ENCODE measurements at places on chromosomes 2 and 18.

DNA sequence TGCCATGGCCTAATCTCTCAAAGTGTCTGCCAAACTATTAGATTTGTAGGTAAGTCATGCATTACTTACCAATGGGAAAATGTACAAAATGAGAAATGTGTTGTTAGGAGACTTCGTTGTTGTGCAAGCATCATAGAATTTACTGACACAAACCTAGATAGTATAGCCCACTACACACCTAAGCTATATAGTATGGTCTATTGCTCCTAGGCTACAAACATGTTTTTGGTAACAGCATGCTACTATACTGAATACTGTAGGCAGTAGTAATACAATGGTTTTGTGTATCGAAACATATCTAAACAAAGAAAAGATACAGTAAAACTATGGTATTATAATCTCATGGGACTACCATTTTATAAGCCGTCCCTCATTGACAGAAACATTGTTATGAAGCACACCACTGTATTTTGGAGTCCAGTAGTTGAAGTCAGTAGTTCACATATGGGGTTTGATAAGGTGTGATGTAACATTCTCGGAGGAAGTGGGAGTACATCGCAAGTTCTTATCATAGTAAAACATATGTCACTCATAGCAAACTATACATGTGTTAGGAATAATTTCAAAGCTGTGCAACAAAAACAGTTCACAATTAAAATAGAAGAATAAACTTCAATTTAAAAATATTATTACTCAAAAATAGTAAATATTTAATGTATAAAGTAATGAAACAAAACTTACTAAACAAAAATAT is 12.0 kb upstream of the GTF2A1L start:
- DNase-seq: no peak

DNA sequence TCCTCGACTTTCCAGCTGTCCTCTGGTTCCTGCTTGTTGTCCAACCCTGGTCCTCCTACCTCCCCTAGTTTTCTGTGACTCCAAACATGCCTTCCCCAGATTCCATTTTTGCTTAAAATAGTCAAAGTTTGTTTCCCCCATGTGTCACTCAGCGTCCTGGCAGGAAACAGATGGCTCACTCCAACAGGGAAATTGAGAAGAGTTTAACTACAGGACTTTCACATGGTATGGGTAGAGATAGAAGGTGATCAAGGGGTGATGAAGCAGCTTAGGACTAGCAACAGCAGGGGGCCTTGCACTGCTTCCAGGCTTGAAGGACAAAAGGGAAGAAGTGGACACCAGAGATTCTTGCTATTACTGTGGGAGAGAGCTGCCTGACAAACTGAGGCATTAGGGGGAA is 6.1 kb upstream of the CUL3 start:
- DNase-seq: no peak

- DNase-seq: no peak
Measured at GRCh38 chr2:112836695-112837117, at the start of gene IL1B. TSS of gene IL1B (minus strand) at chr2:112836779. CDS start at chr2:112836229, 550 bp downstream.

GRCh38 chr2:11329776-11330175 is 14.7 kb downstream of the ROCK2 start:
- no peak for DNase-seq

DNA sequence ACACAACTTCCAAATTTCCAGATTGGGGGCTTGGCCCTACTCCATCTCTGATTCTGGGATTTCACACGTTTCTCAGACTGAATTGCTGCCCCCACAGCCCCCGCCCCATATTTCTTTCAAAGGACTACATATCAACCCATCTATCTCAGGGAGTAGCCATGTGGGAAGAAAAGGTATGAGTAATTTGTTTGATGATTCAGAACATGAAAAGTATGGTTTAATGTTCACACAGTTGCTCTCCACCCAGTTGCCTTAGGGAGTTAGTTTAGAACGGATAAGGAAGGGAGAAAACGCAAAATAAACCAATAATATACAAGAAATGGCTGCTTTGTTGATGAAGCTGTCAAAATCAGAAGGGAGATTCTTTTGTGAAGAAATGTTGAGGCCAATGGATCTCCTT is 145.1 kb downstream of the PIEZO2 start:
- DNase-seq: no peak

All from coronary artery (tissue), 2 donors.